ENCODE measurements at places on chromosomes 1 and 21. TPM values are rescaled to one million over a fixed set of nuclear protein-coding genes. Genes with fewer than 3 reads are reported as not detected.

Gene KIF17
- total RNA-seq = 1.4 TPM

Gene RAB3B
- total RNA-seq = 3.6 TPM

Gene FHAD1
- 1.5 TPM for total RNA-seq

DNA sequence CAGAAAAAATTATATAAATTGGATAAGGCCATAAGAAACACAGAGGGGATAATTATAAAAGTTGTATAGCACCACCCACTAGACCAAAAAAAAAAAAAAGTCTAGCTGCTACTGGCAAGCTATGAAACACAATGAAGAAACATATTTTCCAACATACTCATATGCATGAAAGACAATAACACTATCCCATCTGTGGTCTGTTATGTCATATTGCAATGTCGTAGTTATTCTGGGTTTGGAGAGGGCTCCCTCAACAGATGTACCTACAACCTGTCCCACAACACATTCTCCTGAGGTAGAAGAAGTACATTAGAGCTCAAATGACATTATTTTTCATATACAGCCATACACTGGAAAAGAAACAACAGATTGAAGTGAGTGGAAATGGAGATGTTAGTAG, 517.6 kb upstream of the ADGRL4 start:
- DNase-seq = no peak

GRCh38 chr1:248849637-248850036, 9.2 kb downstream of the ZNF692 start:
- no peak for DNase-seq

DNA sequence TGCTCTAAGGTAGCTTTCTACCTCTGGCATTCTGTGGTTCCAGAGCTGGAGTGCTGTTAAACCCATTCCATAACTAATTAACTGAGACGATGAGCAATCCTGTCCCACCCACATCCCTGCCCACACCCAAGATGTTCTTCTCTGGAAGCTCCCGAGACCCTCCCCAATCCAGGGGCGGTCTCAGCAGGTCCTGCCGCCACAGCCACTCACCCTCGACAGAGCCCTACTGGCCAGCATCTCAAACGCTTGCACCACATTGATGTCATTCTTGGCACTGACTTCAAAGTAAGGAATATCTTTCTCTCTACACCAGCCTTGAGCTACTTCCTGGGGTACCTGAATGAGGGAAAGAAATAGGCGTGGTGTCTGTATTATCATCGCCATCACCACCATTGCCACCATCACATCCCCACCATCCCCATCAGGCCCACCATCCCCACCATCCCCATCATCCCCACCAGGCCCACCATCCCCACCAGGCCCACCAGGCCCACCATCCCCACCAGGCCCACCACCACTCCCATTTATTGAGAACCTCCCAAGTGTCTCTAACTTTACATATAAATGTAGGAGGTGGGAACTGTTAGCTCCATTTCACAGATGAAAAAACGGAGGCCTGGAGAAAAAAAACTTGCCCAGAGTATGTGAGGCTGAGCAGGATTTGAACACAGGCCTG, 17.7 kb downstream of the RAB7B start:
- DNase-seq = no peak

GRCh38 chr1:67314696-67315095, 7.0 kb downstream of the IL12RB2 start:
- DNase-seq = no peak

DNA sequence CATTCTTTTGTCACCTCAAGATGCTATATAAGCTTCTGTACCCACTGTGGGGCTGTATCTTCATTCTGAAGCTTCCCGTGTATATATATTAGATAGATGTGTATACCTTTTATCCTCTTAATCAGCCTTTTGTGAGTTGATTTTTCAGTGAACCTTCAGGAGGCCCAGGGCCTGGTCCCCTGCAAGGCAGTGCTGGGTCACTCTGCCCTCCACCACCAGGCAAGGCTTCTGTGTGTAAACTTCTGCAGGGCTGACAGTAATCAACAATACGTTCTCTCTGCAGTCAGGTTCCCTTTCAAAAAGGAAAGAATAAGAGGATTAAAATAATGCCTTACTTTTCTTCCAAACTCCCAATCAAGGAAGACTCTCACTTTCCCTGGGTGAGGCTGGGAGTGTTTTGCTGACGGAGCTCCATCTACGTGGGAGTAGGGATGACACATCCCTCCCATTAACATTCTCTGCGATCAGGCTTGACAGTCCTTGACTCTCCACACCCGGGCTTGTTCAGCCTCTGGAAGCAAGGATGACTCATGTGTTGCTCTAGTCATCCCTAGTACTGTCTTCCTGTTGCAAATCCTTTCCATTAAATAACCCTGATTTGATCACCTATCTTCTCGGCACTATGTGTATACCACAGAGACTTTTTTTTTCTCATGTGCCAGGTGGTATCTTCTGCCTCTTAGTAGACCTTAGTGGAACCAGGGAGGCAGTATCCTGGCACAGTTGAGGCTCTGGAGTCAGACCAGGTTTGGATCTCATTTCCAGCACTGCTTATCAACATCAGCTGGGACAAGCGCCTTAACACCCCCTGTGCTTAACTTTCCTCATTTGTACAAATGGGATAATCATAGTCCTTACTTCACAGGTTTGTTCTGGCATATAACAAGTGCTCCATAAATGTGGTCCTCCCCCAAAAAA, 70.3 kb upstream of the KCNK1 start:
- peak; percentile 28 for DNase-seq

DNA sequence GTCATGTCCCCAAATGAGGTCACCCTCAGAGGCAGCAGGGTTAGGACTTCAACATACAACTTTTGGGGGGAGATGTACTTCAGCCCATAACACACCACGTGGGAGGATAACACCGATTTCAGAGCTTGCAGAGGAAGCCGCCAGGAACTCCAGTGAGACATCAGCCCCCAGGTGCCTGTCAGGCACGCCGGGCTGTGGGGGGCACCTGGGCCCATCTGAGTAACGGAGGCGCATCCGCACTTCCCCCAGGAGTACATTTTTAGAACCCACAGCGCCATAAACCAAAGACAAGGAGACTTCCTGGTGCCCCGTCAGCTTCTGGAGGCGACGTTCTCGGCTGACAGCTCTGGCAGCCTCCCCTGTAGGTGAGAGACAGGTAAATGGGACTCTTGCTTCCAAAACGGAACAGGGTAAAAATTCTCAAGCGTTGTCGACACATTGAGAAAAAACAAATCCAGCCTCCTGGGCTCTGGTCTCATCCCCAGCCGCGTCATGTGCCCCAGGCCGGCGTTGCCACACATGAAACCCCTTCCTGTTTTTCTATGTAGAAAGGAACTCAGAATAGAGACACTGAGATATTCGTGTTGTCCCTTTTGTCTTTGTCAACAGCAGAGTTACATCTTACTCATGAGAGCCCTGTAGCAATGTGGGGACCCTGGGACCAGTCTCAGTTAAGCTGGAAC, 93.3 kb downstream of the PDE9A start:
- DNase-seq = no peak

DNA sequence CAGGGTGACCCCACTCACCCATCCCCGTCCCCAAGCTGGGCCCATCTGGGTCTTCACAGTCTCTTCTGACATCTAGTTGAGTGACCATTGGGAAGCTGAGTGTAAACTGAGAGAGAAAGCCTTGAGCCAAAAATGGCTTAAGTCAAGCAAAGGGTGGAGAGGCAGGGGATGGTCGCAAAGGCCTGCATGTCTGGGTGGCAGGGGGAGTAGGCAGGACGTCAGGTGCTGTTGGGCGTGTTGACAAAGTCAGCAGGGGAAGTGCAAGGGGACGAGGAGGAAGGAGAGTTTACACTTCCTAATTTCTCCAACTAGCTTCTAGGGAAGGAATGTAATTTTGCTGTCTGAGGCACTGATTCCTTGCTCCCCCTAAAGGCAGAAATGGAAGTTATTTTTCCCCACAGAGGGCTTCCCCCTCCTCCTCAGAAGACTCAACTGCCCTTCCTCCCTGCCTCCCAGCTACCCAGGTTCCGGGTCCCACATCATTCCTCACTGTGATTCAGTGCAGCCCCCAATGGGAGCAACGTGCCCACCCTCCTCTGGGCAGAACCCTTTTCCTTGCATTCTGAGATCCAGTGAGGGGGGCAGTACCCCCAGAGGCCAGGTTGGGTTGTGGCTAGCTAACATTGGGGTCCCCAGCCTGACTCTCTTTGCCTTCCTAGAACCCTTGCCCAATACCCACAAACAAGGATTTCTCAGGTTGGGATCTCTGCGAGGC, 1.2 kb upstream of the ADORA1 start:
- DNase-seq = no peak

DNA sequence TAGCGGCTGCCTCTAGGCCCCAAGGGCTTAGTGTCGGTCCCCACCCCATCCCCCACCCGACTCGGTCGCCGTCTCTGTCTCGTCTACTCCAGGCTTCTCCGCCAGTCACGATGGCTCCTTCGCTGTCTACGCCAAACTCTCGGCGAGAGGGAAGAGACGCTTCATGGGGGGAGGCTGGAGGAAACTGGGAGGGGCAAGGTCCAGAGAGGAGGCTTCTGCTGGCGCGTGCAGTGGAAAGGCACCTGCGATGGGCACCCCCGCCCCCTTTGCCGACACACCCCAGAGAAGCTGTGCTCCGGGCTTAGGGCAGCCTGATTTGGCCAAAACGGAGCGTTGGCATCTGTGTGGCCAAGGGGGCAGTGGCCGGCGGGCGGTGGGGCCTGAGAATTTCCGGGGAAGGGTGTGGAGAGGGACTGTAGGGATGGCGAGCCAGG, 1.2 kb upstream of the CSMD2 start:
- DNase-seq = no peak

All from colonic mucosa (tissue), 4 donors.